ENCODE measurements at places on chromosomes 12 and 14.

- DNase-seq: no peak
These were observed 33.4 kb downstream of the TXNRD1 start for GRCh38 chr12:104249017-104249416.

- DNase-seq: peak; percentile 74
These were observed 64.1 kb upstream of the PPP4R3A start for GRCh38 chr14:91573894-91574837.

- no peak for DNase-seq
These were observed 96.7 kb downstream of the CCER1 start for GRCh38 chr12:90858252-90858651.

GRCh38 chr14:89958966-89959365 is 3.2 kb downstream of the TDP1 start:
- DNase-seq: no peak

DNA sequence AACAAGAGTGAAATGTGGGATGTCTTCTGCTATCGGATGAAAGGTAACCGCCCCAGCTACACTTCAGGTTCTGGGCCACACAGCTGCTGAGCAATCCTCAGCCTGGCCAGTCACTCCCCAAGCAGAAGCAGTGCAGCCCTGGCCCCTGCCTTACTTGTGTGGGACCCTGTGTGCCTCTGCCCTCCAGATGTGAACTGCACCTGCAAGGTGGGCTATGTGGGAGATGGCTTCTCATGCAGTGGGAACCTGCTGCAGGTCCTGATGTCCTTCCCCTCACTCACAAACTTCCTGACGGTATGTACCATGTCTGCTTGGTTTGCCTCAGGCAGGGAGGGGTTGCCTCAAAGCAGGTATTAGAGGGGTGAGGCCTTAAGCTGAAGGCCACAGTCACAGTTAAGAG is 85.6 kb downstream of the NT5DC3 start:
- no peak for DNase-seq

DNA sequence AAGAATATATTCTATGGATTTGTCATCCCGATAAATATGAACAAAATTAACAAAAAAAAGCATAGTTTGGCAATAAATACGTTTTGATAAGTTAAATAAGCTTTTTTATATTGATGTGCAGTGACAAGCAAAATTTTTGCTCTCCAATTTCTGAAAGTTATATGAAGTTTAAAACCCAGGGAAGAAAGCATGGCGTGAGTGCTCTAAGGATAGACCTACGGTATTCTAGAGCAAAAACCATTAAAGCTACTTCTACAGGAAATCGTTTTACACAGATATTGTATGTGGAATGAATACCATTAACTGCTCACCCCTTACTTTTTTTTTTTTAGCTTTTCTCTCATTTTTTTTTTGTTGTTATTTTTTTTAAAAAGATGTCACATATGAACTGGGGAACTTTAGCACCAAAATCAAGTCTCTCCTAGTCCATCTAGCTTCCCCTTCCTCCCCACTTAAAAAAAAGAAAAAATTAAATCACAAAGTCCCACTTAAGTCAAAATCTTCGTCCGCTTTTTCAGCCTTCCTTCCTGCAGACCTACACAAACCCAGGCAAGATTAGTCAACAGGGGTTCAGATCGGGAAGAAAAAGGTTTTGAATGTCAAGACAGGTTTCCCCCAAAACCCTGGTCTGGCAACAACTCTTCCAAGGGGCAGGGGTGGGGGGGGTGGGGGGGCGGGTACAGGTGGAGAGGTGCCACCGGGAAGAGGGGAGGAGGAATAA is 4.4 kb downstream of the ZFP36L1 start:
- no peak for DNase-seq

DNA sequence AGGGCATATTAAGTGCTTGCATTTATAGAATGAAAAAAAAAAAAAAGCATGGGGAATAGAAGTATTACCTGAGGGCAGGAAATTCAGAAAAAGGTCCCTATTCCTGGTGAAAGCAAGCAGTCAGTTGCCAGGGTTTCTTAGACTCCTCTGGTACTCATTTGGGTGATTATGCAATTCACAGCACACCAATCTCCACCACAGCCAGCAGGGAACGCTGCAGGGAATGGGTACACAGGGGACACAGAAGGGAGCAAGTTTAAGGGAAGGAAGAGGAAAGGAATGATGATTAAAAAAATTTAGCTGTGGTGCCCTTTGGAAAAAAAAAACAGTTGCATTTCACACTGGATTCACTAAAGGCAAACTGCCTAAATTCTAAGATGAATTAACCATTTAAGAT is 14.2 kb downstream of the BLTP3B start:
- no peak for DNase-seq

DNA sequence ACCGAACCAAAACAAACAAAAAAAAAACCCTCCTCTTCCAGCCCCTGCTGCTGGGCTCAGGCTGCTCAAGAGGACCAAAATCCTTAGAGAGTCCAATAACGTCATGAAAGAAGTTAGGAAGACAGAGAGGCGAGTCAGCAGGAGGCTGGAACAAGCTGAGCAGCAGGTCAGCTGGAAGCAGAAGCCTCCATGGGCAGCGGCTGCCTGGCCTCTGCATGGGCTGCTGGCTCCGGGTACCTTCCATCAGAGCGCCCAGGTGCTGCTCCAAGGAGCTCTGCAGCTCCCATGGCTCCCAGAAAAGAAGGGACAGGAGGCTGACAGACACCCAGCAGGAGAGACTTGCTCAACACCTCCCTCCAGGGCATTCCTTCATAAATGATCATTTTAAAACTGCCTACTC is 3.2 kb upstream of the KRT2 start:
- no peak for DNase-seq

- no peak for DNase-seq
These were observed 337.4 kb upstream of the RGS6 start for GRCh38 chr14:71594821-71595220.

DNA sequence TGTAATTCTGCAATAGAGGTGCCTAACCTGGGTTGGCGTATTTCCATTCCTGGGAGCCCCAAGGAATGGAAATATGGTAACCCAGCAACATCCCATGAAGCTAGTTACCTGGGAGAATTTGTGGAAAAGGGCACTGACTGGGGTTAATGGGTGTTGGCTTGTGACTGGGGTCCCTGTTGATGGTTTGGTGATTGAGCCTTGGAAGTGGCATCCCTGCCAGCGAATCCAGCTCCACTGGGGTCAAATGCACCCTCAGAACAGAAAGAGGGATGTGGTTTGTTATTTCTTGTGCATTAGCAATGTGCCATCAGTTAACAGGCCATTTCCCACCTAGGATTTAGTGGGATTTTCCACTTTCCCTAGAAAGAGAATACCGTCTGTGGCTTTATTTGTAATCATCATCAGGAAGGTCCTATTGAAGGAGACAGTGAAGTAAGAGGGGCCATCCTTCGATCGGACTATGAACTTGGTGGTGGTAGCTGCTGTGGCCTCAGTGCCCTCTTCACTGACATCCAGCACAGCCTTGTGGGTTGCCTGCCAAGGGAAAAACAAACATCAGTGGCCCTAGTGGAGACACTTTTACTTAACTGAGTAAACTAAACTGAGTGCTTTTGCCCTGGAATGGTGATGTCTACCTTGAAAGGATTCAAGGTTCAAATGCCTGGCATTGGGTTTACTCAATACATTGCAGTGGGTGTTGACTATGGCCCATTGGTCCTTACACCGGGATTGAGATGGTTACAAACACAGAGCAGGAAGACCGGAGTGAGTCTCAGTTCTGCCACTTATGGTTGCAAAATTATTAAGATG is 10.4 kb upstream of the SERPINA11 start:
- no peak for DNase-seq

GRCh38 chr12:108832730-108833354 is 24.5 kb downstream of the SSH1 start:
- DNase-seq: no peak

GRCh38 chr12:52231305-52232202 is 1.5 kb upstream of the KRT7 start:
- no peak for DNase-seq

DNA sequence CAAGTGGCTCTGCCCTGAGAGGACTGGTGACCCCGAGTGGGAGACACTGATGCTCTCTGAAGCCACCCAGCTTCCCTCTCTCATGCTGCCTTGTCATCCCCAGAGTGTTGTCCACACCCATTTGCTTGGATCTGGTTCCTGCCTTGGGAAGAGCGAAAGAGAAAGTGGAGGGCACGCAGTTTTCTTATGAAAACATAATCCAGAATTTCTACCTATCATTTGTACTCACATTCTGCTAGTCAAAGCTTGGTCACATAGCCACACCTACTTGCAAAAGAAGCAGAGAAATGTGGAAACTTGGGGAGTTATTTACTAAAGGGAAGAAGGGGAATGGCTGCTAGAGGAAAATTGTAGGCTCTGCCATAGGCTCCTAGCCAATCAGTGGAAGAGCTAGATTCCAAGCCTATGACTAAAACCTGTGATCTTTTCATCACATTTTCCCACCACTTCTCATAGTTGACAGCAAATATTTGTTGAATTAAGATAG is 326.3 kb downstream of the ZFP36L1 start:
- DNase-seq: no peak

- DNase-seq: no peak
These were observed 53.4 kb downstream of the CYP46A1 start for GRCh38 chr14:99737451-99737951.

DNA sequence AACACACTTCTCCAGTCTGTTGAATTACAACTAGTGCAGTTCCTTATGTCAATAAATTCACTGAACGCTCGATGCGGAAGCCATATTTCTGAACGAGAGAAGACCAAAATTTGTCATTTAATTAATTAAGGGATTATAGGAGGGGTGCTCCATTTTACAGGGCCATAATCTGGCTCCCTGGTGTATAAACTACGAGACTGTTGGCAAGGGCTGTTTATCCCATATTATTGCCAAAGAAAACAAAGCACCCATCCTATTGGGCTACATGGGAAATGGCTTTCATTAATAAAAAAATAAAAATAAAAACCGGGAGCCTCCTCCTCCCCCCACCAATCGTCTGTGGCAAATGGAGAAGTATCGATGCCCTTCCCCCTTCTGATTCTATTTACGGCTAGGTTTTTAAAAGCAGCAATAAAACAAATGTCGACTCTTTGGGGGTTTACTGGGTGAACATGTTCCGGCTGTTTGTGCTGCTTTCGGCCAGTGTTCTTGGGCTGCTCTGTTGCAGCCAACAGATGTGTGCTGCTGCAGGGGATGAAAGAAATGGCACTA is 24.8 kb downstream of the ATF7 start:
- DNase-seq: no peak

GRCh38 chr12:53836119-53836655 is 84.4 kb upstream of the CISTR start:
- DNase-seq: no peak

DNA sequence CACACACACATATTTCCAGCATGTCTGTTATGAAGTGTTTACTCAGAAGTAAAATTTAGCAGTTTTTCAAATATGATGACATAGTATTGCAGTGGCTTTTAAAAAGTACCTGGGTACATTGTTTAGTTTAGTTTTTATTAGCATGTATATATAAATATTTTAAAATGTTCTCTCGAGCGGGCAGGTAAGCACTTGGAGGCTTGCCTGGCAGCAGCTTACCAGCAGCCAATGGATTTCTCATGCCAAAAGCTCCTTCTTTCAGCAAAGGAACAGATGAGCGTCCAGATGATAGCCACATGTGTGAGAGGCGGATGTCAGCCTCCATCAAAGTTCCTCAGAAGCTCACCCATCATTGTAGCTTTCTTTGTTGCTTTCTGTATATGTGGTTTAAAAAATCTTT is 57.2 kb upstream of the LRIG3 start:
- no peak for DNase-seq

Measured in stimulated activated naive CD8-positive, alpha-beta T cell treated with anti-CD3 and anti-CD28 coated beads, Interleukin-15, amount 100 ng/mL, for 72 hours (primary cell).